Cortex of kidney (tissue), 1 donor: ENCODE measurements at places on chromosomes 12 and 14.

DNA sequence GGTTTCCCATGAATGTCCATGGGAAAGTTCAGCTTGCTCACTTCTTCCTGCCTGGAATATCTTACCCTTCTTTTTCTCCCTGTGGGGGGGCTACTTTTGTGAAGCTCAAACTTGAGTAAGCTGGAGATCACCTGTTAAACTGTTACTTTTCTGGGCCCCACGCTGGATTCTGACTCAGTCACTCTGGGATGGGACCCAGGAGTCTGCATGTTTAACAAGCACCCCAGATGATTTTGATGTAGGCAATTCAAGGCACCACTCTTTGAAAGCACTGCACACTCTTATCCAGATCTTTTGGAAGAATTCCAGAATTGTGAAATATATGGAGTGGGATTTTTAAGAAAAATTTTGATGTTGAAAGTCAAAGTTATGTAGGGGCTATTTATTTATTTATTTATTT is 46.3 kb upstream of the IGF1 start:
- no peak for DNase-seq

GRCh38 chr12:121803861-121804416 is at the start of gene SETD1B:
Gene SETD1B (plus strand): TSS chr12:121804009. CDS start chr12:121804738, 729 bp downstream.
- no peak for DNase-seq

GRCh38 chr12:103198499-103198898 is 241.0 kb downstream of the ASCL1 start:
- no peak for DNase-seq

- no peak for DNase-seq
These were observed 3.6 kb downstream of the SRSF5 start for GRCh38 chr14:69770559-69770958.

DNA sequence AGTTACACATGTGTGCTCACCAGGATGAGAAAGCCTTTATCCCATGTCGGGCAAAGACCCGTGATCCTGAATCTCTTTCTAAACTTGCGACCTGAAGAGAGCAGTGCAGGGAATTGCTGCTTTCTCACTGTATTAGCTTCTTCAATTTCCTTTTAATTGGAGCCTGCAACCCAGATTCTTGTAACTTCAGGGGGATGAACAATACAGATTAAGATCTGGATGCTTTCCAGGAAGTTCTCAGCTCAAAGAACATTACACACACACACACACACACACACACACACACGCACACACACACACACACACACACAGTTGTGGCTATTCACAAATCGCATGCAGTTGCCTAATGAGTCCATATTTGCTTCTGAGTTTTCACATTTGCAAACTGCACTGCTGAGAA is 268.3 kb downstream of the NPAS3 start:
- no peak for DNase-seq

GRCh38 chr14:85948153-85948552 is 418.2 kb downstream of the FLRT2 start:
- no peak for DNase-seq

DNA sequence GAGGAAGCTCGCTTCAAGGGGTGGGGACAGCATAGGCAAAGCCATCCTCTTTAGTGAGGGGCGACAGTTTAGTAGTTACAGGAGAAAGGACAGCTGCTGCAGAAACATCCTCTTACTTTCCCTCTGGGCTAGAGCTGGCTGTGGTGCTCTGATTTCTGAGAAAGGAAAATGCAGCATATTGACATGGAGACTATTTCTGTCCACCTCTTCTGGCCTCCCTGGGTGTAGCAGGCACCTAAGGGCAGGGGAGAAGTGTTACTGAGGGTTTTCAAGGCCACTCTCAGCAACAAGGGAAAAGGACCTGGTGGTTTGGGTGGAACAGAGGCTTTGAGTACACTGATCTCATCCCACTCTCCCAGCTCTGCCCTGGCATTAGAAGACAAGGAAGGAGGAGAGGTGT is 40.0 kb upstream of the CTDSP2 start:
- DNase-seq = no peak

GRCh38 chr12:11763760-11764520 is 114.5 kb downstream of the ETV6 start:
- DNase-seq = no peak

- DNase-seq = no peak
These were observed 145.3 kb upstream of the DCN start for GRCh38 chr12:91327889-91328288.

GRCh38 chr14:69281450-69282169 is 21.7 kb downstream of the GALNT16 start:
- DNase-seq = no peak

DNA sequence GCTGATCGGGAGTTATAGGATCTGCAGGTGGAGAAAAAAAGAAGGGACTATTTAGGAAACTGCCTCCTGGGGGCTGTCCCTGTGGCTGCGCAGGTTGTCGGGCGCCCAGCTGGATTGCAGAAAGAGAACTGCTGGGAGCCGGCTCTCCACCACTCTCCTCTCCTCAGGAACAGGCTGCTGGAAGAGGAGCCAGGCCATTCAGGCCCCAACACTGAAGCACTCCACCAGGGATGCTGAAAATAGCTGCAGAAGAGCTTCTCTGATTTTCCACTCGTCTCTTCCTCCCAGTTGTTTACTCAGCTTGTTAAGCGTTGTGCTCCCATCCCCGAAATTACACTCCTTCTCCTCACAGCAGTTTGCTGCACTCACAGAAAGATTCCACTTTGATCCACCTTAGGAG is 347.3 kb downstream of the GLT1D1 start:
- DNase-seq = no peak

DNA sequence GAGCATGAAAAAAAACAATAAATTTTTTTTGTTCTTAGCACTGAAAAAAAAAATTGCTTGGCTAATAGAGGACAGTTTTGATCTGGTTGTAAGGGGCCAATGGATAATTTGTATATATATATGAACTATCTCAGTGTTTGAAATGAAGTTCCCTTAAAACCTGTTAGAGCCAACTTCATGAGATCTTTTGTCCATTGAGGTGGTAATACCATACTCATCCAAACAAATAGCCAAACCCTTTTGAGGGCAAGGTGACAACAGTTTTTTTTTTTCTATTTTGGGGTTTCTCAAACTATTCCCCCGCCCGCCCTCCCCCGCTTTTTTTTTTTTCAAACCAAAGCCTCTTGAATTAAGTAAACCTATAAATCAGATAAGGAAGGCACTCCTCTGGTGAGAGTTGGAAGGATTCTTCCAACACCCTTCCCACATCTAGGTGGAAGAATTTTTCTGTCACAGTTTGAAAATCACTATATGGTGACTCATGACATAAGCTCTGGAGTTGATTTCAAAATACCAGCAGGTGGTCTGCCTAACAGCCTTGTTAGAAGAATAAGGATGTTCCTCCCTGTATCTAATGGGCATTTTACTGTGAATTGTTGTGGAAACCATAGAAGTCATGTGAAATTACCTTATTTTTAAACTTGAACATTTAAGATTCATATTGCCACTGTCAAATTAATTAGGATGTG is 10.2 kb downstream of the ARHGAP5 start:
- no peak for DNase-seq

GRCh38 chr14:29930283-29930682 is 2.6 kb upstream of the PRKD1 start:
- DNase-seq = no peak

- no peak for DNase-seq
These were observed 125.6 kb upstream of the DHRS4 start for GRCh38 chr14:23828001-23828400.

GRCh38 chr12:112591488-112591887 is 172.7 kb downstream of the PTPN11 start:
- DNase-seq = no peak

DNA sequence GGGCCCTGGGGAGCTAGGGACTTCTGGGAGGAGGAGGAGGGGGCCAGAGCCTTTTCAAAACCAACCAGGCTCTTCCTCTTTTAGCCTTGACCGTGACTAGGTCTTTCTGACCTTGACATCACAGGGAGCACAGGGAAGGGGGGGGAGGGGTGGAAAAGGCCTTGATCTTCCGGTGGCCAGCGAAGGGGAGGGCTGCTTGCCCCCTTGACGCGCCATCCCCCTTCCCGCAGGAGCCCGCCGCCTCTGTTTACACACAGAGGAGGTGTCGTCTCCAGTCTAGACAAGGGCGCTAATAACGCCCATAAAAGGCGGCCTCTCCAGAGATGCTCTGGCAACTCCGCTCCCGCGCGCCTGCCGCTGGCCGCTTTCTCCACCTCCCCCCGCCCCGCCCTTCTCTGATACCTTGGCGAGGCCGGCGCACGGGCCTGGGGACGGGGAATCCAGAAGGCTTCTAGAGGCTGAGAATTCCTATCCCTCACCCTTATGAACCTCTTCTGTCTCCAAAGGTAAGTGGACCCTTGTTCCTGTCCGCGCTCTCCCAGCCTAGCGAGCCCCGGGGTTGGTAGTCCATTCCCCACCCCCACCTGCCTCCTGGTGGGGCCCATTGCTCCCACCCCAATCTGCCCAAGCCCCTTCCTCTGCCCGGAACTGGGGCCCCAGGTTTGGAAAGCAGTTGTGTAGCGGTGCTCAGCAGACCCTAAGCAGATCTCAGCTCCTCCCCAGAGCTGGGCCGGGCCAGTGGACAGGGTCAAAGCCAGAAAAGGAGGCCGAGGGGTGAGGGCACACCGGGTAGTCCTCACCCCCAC is 4.9 kb upstream of the HOXC12 start:
- no peak for DNase-seq

- no peak for DNase-seq
These were observed 595.5 kb downstream of the GALC start for GRCh38 chr14:87397499-87397898.

DNA sequence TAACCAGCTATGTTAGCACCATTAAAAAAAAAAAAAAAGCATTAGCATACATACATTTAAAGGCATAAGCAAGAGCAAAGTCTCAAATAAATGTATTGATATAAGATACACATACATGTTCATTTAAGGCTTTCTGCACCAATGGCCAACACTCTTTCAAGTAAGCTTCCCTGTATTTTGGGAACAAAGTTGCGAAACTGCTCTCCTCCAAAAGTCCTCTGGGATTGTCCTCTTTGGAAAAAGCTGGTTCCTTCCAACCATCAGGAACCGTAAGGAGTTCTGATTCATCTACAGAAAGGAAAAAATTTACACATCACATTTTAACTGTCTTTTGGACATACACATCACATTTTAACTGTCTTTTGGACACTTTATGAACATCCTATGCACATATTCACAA is 3.2 kb downstream of the KRR1 start:
- no peak for DNase-seq

- DNase-seq = no peak
These were observed 12.5 kb downstream of the PAPOLA start for GRCh38 chr14:96514694-96515093.

DNA sequence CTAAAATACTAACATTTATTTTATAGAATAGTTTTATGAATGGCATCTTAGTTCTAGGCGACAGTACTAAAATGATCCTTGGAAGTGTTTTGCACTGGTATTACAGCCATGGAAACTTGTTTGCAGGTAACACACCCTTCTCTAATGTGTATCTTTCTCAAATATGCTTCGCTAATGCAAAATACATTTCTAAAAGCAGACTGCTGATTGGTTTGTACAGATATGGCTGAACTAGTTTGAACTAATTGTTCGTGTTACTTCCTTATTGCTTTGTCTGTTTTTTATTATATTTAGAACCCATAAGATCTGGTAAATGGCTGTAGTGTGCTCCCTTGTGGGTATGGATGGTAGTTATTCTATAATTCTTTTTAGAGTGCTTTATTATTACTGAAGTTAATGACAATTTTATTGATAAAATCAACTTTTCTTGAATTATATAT is 53.0 kb downstream of the ATF7IP start:
- no peak for DNase-seq

- DNase-seq = no peak
These were observed 574 bp upstream of the FANCM start for GRCh38 chr14:45135156-45135555.

- no peak for DNase-seq
These were observed 89.3 kb downstream of the OSBPL8 start for GRCh38 chr12:76470028-76470939.

DNA sequence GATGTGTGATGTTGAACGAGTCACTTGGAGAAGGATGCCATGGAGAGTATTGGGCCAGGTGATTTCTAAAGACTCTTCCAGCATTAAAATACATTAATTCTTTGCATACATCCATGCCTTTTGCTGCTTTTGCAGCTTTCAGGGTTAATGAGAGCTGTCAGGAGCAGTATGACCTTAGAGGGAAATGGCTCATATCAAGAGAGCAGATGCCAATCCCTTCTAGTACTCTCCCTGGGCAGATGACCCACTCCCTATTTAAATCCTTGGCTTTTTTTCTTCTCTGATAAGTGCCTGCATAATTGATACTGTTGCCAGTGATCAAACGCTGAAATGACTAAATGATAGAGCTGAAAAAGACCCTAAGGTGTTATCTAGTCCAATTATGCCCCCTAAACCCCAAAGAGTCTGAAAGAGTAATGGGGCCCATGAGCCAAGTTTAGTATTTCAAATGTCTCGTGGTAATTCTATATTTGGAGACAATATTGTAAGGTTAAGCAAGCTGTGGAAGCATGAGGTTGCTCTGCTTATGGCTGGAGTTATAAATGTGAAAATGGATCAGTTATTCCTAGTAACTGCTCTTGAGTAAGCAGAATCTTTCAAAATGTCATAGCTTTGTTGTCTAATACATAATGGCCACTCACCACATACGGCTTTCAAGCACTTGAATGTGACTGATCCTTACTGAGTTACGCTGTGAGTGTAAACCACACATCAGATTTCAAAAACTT is 137.3 kb downstream of the ETV6 start:
- DNase-seq = no peak

- no peak for DNase-seq
These were observed 45.6 kb downstream of the STAB2 start for GRCh38 chr12:103632554-103633216.

- DNase-seq = no peak
These were observed 862 bp downstream of the CRIP2 start for GRCh38 chr14:105475269-105476096.

DNA sequence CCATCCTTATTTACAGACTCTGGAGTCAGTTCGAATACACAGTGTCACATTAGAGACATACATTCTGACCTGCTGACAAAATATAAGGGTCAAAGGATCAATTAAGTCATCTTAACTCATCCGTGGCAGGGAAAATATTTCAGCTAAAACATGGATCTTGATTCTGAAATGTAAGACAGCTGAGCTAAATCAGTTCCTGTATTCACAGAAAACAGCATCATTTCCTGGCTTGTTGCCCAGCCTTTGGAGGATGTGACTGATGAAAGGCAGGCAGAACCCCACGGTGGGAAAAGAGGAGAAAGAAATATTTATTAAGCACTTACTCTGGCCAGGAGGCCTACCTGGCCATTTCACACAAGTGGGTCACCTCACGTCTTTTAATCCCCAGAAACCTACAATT is 101.9 kb downstream of the GAS2L3 start:
- no peak for DNase-seq

GRCh38 chr14:93892923-93893558 is 34.1 kb upstream of the FAM181A start:
- DNase-seq = no peak
